ENCODE measurements at places on chromosomes 3 and 15.

GRCh38 chr3:126347543-126348161 is 9.6 kb downstream of the KLF15 start:
- no peak for DNase-seq

- DNase-seq = no peak
Observed at GRCh38 chr3:173943264-173943663, 545.7 kb downstream of the NLGN1 start.

DNA sequence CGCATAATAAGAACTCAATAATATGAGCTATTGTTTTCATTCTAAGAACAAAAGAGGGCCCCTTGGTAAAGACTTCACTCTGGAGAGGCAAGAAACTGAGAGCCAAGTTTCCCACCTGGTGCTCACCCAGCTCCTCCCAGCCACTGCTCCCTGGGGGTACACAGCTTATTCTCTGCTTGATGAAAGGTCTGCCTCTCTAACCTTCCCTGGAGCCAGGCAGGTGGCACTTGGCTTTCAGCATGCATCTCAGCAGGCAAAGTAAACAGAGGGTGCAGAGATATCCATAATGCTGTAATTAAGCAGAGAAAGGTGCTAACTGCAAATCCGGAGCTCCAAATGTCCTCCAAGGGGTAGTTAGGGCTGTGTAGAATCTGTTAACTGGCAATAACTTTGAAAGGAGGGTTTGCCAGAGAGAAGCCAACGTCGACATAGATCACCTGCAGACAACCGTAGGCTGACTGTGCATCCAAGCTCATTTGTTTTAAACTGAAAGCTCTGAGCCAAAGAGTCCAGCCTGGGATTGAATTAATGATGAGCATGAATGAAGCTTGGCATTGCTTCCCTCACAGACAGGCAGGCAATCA is 159.6 kb upstream of the PROK2 start:
- DNase-seq = no peak

- DNase-seq = no peak
Observed at GRCh38 chr3:50656417-50657195, 18.1 kb upstream of the DOCK3 start.

GRCh38 chr3:20769430-20769829 is 583.4 kb upstream of the SGO1 start:
- DNase-seq = no peak

DNA sequence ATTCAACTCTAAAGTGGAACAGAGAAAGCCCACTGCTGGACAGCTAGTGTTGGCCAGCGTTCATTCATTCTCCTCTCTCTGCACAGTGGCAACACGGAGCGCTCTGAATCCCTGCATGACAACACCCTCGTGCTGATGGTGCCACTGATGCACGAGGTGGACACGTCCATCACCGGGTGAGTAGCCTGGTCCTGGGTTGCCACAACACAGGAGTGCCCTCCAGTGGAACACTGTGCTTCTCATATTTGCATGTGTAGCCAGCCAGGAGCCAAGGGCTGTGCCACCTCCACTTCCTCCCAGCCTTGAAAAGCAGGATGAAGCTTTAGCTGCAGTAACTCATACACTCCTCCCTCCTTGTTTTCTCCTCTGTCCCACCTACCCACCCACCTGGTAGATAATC is 120.0 kb upstream of the CTDSPL start:
- no peak for DNase-seq

- no peak for DNase-seq
Observed at GRCh38 chr15:52247461-52247860, 48.1 kb downstream of the MYO5C start.

DNA sequence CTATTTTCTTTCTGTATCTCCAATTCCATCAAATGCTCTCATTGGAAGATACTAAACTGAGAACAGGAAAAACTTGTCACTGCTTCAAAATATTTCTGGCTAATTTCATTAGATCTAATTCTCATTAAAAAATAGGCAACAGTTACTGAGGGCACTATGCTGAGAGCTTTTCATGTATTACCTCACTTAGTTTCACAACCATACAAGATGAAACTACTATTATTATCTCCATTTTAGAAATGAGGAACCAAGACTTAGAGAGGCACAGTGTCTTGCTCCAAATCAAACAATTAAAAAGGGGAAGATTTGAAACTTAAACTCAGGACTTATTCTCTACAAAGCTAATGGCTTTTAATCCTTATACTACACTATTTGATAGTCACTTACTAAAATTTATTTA is 7.2 kb upstream of the OTOL1 start:
- DNase-seq = no peak

- no peak for DNase-seq
Observed at GRCh38 chr3:34957677-34958076, 681.6 kb upstream of the ARPP21 start.

DNA sequence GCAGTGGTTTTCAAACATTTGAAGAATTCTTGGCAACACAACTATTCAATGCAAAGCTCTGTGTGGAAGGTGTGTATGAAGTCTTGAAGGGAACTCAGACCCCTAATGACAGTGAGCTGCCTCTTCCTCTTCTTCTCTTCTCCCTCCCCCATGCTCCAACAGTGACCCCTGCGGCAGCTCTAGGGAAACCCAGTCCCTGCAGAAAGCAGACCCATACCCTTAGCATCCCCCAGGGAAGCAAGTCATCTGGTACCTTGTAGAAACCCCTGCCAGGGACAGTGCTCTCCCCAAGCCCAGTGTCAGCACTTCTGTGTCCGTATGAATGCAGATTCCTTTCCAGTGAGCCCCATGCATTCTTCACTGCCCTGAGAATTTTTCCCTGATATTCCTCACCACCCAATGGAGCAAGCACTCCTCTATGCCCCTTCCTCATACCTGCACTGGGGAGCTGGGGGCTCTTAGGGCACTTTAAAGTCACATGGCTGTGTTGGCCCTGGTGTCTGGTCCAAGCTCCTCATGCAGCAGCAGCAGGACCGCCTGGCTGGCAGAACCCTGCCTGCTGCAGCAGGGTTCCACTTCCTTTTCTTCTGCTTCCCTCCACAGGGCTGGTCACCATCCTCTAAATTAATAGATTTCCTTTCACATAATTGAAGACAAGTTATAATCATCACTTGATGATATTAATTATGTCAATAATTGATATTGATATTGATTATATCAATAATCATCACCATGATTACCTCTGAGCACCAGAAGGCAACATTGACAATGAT is 442.5 kb downstream of the EPHB1 start:
- DNase-seq = no peak

GRCh38 chr3:46010519-46011113 is 15.0 kb upstream of the FYCO1 start:
- DNase-seq = no peak

DNA sequence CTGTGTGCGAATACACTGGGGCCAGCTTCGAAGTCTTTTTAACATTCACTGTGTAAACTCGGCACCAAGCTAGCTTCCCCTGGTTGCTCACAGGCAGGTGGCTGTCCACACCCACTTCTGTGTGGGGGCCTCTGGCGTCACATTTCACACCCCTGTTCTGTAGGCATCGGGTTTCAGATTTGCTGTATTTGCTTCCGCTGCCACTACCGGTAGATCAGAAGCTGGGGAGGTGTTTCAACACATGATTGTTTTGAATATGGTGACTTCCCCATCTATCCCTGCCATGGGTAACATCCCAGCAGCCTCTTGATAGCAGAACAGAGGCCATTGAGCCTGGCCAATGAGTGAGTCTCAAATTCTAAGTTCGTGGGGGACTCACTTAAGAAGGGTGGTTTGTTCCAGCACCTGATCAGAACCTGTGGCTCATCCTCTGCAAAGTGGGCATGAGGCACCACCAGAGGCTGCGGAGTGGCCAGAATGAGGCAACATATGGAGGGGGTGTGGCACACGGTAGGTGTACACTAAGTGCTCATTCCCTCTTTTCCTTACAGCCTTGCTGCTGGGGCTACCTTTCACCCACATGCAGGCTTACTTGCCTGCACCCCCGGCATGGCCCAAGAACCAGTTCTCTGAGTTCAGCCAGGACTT is 61.5 kb downstream of the IQSEC1 start:
- peak; percentile 62 for DNase-seq

GRCh38 chr15:48880070-48880634 is 2.2 kb downstream of the EID1 start:
- DNase-seq = no peak

DNA sequence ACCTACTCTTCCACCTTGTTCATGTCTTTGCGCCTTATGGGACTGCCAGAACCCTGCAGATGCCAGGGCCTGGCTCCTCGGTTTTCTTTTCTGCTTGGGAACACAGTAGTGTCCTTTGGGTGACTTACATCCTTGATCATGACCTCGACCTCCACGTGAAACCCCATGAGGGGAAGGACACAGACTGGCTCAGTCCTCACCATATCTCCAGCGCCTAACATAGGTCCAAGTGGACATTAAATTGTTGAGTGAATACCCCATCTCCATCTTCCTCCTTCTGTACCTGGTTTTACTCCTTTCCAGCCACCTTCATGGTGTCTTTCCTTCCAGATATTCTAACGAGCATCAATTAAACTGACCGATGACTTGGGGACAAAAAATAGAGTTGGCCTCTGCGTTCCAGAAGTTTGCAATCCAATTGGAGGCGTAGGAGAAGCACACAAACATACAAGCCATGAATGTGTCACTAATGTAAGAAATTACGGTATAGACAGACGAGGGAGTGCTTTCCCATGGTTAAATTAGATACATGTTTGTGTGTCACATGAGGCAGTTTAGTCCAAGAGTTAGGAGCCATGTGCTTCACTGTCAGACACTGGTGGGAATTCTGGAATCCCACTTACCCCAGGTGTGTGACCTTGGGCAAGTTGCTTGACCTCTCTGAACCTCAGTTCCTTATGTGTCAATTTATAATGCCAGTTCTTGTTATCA is 907 bp upstream of the HERC1 start:
- DNase-seq = no peak

DNA sequence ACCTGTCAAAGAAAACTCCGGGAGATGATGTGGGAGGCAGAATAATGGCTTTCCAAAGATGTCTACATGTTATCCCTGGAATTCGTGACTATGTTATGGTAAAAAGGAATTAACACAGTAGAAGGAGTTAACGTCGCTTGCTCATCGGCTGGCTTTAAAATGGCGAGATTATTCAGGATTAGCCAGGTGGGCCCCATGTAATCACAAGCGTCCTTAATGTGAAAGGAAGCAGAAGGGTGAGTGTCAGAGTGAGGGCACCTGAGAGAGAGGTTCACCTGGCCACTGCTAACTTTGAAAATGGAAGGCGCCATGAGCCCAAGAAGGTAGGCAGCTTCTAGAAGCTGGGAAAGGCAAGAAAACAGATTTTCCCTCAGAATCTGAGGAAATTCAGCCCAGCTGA is 557.2 kb downstream of the EPHB1 start:
- no peak for DNase-seq

DNA sequence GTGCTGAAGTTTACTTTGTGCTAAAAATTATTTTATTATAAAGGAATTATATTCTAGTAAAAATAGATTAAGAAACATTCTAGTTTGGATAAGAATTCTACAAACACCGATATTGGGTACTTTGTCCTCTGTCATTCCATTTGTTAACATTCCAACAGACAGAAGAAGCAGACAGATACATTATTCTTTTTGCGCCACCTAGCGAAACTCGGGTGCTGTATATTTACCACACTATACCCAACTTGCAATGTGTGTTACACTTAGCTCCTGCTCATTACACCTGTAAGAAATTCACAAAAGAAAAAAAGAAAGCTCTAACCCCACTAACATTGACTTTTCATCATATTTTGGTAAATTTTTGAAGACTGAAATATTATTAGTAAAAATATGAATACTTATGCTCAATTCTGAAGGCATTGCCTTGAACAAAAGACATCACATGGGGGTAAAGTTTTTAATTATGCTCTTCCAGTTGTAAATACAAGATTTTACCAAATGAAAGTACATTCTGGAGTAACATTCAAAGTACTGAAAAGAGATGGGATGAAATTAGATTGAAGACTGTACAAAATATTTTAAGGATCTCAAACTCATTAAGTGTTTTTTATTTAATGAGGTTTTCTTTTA is 136.5 kb upstream of the MLF1 start:
- no peak for DNase-seq

DNA sequence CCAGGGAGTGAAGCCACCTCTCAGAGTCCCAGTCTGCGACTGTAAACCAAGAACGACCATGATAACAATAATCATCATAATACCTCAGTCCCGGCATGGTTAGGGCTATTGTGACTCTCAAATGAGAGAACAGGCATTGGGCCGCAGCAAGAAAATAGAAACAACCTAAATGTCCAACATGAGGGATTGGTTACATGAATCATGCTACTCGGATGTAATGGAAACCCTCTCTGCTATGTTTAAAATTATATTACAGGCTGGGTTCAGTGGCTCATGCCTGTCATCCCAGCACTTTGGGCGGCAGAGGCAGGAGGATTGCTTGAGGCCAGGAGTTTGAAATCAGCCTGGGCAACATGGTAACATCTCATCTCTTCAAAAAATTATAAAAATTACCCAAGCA is 2.8 kb downstream of the CPN2 start:
- no peak for DNase-seq

GRCh38 chr3:52845157-52845556 is 10.3 kb upstream of the MUSTN1 start:
- DNase-seq = no peak
